ENCODE measurements at places on chromosomes 12 and 14.

GRCh38 chr12:10612984-10613348, 443 bp downstream of the MAGOHB start:
- DNase-seq: no peak

GRCh38 chr12:46217541-46218321, 51.1 kb downstream of the SLC38A1 start:
- DNase-seq: no peak

- DNase-seq: no peak
Measured at GRCh38 chr14:103346286-103346685, 12.2 kb downstream of the EIF5 start.

GRCh38 chr12:109879351-109880042, 844 bp downstream of the GLTP start:
- DNase-seq: no peak

DNA sequence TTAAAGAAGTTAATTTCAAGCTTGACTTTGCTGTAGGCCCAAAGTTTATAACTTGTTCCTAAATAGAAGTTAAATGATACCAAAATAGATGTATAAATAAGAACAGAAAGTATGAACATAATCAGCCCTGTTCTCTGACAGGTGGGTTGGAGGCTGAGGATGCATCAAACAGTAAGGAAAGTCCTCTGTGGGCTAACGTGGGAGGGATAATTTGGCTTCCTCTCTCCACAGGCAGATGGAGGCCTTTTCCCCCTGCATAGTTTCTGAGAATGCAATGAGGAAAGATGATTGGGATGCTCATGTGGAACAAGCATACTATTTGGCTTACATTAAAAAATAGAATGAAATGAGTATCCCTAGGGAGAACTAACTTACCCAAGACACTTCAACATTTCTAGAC, 56.5 kb downstream of the GARIN6 start:
- DNase-seq: no peak

DNA sequence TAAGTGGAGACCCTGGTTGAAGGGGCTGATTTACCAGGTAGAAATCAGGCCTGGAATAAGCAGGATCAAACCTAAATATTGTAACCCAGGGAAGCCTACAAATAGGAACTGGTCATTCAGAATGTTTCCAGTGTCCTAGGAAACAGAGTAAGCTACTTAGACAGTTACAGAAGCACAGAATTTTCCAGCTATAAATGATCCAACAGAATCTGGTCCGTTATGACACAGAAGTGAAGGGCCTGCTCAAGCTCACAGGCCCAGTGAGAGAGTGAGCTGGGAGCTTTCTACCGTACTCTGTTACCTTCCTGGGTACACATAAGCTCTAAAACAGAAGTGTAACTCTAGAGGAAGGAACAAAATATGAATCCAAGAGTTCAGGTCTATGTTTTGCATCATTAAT, 119.1 kb downstream of the TTC7B start:
- no peak for DNase-seq

- DNase-seq: no peak
Measured at GRCh38 chr14:80215756-80216581, 4.7 kb upstream of the DIO2 start.

DNA sequence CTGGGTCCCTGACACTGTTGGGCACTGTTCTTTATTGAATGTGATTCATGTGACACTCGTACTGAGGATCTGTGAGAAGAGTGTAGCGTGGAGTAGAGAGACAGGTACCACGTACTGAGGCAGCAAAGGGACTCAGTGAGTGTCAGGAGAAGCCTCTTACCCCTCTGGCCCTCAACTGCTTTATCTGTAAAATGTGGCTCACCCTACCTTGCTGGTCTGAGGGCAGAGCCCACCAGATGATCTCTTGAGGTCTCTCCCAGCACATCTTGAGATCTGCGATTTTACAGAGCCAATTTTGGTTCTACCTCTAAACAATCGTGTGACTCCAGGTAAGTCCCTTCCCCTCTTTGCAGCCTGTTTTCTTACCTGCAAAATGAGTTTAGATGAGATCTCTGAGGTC, 3.1 kb downstream of the CEBPE start:
- no peak for DNase-seq

GRCh38 chr12:114732426-114733030, 48.6 kb upstream of the TBX3 start:
- DNase-seq: no peak

- DNase-seq: no peak
Measured at GRCh38 chr14:87732562-87732961, 260.4 kb downstream of the GALC start.

- DNase-seq: peak; percentile 20
Measured at GRCh38 chr12:47651368-47652254, 54.2 kb downstream of the RPAP3 start.

DNA sequence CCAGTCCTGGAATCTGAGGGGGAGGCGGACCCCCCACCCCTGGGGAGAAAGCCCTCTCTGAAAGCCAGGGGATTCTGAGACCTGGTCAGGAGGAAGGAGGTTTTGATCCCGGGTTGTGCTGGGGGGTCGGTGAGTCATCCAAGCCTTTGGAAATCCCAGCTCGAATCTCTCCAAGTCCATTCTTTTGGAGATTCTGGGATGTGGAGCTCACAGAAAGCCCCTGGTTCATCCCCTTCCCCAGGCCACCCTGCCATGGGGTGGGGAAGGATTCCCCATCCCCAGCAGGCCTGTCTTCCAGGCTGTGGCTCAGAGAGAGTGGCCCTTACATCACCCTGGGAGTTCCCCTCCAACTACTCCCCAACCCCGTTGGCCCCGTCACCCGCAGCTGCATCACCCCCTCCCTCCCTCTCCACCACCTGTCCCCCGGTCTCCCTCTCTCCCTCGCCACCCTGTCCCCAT, 14.3 kb downstream of the EXOC3L4 start:
- peak; percentile 82 for DNase-seq

GRCh38 chr12:32377344-32378055, 21.9 kb upstream of the FGD4 start:
- no peak for DNase-seq

DNA sequence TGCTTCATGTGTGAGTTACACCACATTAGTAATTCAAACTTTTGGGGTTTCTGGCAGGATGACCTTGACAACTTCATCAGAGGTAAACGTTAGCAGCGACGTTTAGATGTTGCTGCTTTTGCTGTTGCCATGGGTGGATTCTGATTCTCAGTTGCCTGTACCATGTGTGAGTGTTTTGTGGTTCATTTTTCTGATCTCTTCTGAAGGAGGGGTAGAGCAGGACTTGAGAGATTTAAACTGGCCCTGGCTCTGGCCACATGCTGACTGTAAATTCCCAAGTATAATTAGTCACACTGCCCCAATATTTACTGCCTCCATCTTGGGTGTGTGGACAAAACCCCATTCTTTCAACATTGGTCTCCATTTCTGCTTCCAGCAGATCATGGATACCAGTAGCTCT, 110.4 kb downstream of the ETV6 start:
- no peak for DNase-seq

DNA sequence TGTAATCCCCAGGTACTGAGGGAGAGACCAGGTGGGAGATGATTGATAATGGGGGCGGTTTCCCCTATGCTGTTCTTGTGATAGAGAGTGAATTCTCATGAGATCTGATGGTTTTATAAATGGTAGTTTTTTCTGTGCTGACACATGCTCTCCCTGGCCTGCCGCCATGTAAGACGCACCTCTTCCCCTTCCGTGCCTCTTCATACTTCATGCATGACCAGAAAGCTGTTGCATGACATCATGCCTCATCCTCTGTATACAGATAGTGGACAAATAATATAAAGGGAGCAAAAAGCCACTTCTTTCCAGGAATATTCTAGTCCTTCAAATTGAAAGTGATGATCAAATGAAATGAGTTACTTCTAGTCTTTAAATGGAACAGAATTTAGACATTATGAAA, 47.3 kb upstream of the LRIG3 start:
- no peak for DNase-seq

DNA sequence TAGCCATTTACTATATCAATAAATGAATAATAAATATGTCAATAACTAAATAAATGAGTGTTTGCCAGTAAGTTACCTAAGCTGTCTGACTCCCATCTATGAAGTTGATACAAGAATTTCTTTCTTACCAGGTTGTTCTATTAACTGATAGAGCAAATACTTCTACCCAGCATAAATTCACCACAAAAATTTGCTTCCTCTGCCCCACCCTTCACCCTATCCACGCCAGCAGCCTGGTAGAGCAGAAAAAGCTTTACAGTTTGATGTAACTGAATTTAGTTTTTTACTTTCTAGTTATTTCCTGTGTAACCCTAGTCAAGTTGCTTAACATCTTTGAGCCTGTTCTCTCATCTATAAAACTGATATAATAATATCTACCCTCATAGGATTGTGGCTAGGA, 94.9 kb upstream of the SLC16A7 start:
- no peak for DNase-seq

- no peak for DNase-seq
Measured at GRCh38 chr14:69720912-69721311, 46.0 kb upstream of the SRSF5 start.

DNA sequence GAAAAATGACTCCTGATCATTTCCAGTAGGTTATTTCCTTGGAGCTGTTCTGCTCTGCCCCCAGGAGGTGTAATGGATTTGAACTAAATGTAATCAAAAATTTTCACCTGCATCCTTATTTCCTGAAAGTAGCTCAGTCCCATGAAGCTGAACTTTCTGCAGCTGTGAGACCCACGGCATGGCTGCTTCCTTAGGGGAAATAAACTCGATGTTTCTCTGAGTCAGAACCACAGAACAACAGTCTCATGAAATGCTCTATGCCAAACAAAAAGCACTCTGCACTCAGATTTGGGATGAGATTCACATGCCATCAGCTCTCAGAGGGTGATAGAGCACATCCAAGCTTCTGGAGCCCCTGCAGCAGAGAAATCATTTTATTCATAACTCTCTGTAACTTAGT, 224.1 kb upstream of the PLEKHG7 start:
- DNase-seq: no peak

DNA sequence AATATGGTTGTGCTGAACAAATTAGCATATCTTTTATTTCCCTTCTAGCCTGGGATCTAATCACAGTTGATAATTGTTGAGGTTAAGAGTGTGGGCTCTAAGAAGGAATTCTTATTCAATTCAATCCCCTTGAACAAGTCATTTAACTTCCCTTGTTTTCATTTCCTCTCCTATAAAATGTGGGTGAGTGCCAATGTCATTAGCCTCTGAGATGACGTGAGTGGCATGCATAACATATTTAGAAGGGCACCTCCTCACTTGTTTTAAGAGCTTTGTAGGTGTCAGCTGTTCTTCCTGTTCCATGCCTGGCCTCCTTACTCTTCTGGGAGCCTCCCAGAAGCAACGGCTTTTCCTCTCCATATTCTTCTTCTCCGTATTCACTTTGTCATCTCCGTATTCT, 155.4 kb upstream of the NEDD1 start:
- DNase-seq: no peak

GRCh38 chr12:40033242-40033630, 72.6 kb downstream of the SLC2A13 start:
- DNase-seq: no peak

DNA sequence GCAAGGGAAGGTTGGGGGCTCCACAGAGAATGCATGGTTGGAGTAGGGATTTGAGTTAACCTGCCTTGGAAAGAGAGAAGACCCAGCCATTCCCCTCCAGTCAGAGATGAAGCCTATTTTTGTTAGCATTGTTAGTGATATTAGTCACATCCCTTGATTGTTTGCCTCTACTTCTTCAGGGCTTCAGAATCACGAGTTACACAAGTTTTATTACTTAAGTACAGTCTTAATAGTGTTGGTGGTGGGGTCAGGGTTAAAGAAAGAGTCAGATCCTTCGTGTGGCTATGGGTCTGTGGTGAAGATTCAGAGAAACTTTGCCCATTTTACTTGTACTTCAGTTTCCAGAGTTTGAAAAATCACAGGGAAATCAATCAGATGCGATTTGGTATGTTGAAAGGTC, 363.1 kb downstream of the LRIG3 start:
- DNase-seq: no peak

DNA sequence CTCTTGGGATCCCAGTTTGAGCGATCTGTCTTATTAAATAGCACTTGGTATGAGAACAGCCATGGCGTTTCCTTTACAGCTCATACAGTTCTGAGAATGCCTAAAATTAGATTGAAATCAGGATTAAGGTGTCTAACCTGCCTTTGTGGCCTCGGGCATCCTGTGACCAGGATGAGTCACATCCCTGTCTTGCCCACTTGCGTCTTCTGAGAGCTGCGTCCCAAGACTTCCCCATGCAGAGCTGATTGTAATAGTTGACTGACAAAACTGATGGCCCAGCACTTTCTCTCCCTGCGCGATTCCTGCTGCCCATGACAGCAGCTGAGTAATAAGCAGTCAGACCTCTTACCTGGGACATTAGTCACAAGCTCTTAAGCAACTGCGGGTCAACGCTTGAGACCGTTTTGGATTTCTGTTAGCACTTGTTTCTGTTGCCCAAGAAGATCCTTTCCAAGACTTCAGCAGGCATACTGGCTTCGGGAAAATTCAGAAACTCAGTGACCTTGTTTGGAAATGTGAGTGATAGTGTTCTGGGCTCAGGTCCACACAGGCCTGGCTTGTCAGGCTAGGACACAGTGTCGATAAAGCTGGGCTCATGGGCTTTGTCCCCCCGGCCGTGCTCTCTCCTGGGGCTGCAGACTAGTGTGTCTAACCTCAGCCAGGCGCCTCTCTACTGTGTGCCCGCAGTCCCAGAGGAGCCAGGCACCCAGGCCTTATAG, 169.9 kb upstream of the HIF1A start:
- peak; percentile 29 for DNase-seq

DNA sequence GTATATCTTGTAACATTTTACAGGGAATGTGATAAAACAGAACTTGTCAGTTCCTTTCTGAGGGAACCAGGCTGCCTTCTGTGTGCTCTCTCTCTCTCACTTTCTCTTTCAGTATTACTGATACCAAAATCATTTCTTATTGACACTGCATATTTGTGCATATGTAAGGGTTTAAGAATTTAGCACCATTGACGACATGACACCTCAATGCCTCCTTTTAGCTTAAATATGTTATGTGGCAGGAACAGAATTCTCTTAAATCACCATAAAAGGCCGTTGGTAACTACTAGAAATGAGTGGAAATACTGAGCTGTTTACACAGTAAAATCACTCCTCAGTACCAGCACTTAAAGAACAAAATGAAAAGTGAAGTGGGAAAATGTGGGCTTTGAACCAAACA, 457.7 kb upstream of the SYT1 start:
- no peak for DNase-seq

DNA sequence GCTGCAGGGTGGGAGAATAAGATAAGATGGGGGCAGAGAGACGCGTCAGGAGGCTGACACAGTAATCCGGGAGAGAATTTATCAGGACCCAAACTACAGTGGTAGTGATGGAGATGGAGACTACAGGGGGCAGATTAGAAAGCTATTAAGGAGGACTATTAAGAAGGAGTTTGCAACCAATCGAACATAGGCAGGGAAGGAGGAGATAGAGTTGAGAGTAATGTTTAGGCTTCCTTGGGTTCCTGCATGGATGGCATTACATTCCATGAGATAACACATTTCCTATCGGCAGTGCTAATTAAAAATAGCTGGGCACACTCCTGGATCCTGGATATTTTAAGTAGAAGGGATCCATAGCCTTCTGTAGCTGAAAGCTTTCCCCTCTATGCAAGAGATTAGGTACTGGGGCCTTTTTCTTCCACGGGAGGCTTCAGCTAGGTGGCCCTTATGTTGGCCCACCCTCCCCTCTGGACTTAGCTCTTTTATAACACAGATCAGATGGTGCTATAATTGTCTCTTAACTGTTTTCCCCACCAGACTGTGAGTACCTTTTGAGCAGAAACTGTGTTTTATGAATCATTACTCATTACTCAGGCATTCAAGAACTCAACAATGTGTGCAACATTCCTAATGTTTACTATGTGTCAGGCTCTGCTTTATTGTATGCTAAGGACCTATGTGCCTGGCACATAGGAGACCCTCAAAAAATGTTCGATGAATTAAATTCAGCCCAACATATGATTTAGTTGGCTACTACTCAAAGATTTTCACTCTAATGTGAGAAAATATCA, 113.0 kb downstream of the RMST start:
- no peak for DNase-seq

Measured in H54 (cell line).